ENCODE measurements at places on chromosomes 5 and 9.
A peak's percentile ranks its signal among the peaks of the same experiment; 100 is the strongest.

GRCh38 chr9:98479967-98480847 is 224.8 kb upstream of the TBC1D2 start:
- DNase-seq = no peak

DNA sequence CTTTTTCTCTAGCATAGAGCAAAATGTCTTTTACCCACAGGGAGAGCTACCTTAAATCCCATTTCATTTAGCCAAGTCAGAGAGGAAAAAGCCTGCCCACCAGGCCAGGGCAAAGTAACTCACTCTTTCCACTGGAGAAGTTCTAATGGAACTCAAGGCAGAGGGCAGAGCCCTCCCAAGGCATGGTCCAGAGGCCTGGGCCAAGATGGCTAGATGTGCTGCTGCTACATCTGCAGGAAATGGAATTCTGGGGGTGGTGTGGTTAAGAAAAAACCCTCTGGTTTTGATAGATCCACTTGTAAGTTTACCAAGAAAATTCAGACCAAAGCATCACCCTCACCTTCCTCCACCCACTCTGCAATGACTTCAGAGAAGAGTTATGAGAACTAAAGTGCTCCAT is 37.3 kb downstream of the CSF2 start:
- DNase-seq = no peak

DNA sequence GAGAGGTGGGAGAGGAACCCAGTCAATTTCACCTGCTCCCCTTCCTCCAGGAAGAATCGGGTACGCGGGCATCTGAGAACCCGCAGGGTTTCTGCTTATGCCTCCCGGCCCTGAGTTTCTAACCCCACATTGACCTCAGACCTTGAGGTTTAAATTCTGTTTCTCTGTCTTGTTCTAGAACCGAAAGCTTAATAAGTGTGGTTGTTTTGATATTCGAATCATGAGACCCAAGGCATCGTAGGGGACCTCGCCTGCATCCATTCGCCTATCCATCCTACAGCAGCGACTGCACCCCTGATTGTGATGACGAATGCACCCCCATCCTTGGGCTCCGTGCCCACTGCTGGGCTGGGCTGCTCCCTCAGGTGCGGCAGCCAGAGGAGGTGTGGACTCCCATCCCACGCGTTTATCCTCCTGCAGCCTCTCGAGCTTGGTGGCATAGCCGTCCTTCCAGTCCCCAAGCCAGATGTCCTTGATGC is 80.8 kb upstream of the IER5L start:
- DNase-seq = no peak

DNA sequence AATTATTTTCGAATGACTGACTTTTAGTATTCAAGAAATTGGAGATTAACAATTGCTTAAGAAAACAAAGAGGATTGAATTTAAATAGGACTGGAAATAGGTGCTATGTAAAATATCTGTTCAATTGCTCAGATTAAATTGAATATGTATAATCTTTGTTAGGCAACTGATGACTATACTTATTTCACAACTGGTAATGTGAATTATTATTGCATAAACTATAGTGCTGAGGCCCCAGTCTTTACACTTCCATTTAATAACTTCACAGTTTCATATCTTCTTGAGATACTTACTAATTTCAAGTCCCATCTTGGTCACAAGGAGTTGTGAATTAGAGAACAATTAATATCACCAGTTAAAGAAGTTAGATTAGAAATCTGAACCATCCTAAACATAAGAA is 16.7 kb downstream of the CEP78 start:
- DNase-seq = no peak

GRCh38 chr9:33043671-33044070 is 18.6 kb downstream of the DNAJA1 start:
- no peak for DNase-seq

DNA sequence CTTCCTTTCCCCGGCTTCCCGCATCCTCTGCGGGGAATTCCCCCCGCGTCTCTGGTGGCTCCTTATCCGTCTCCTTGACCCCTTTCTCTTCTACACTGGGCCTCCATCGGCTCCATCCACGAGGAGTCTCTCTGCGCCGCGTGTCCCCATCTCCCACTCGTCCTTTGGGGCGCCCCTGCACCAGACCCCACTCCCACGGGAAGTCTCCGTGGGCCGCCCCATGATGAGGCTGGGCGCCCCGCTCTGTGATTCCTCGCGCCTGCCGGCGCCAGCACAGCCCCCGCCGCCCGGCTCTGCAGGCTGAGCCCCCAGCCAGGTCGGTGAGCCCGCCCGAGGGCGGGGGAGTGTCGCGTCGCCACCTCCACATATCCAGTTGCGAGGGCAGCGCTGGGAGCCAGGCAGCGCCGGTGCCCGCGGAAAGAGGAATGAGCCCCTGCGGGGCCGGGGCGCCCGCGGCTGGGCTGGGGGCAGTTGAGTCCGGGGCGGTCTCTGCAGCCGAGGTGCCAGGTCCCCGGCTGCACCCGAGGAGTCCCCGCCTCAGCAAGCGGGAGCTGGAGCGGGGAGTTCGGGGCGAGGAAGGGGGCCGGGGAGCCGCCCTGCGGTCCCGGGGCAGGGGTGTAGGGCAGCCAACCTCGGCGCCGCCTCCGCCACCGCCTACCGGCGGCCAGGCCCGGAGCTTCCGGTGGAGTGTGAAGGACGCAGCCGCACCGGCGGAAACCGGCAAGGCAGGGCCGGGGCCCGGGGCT is 2.1 kb upstream of the TRAF1 start:
- peak; percentile 69 for DNase-seq

GRCh38 chr9:112914524-112914923 is 23.8 kb upstream of the SLC46A2 start:
- no peak for DNase-seq

DNA sequence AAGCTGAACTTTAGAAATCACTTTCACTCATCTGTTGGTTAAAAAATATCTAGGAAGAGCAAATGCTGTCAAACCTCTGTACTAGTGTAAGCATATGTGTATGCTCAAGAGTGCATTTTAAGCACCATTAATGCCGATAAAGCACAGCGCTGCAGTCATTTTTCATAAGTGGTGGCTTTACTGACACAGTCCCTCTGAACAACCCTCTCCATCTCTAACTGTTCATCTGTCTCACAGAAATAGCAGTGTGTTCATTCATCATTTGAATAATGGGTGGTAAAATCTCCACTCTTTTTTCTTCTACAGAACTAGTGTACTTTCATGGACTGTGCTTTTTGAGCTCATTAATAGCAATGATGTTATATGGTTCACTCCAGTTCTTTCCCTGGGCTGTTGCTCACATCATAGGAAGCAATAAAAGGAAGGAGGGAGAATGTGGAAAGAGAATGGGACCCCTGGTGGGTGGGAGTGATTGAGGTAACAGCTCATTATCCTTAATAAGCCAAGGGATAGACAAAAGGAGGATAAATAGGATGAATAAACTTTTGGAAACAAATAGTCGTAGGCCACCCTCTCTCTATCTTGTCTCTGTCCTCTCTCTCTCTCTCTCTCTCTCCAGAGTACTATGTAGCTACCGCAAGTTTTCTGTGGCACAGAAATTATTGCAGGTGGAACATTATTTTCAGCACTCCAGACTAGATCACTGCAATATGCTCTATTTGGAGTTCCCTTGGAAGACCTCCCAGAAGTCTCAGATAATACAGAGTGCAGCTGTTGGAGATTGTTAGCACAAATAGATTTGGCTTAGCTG is 117.9 kb upstream of the PRDM9 start:
- no peak for DNase-seq

GRCh38 chr5:37665889-37666288 is 174.0 kb downstream of the GDNF start:
- no peak for DNase-seq

GRCh38 chr5:135481387-135481786 is 29.2 kb upstream of the TIFAB start:
- DNase-seq = no peak

- no peak for DNase-seq
These were observed 23.1 kb upstream of the FRRS1L start for GRCh38 chr9:109190151-109190550.

- DNase-seq = no peak
These were observed 56.1 kb upstream of the MAST4 start for GRCh38 chr5:66540078-66540477.

DNA sequence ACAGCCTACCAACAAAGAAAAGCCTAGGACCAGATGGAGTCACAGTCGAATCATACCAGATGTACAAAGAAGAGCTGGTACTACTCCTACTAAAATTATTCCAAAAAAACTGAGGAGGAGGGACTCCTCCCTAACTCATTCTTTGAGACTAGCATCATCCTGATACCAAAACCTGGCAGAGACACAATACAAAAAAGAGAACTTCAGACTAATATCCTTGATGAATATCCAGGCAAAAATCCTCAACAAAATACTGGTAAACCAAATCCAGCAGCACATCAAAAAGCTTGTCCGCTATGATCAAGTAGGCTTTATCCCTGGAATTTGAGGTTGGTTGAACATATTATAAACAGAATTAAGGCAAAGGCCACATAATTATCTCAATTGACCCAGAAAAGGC is 900.4 kb upstream of the ARRDC3 start:
- no peak for DNase-seq

Measured in activated T-helper 9 cell treated with anti-CD3 and anti-CD28 coated beads, Interleukin-2, amount 50 U/mL, for 16 hours (primary cell).